ENCODE measurements at places on chromosomes 4 and X.

DNA sequence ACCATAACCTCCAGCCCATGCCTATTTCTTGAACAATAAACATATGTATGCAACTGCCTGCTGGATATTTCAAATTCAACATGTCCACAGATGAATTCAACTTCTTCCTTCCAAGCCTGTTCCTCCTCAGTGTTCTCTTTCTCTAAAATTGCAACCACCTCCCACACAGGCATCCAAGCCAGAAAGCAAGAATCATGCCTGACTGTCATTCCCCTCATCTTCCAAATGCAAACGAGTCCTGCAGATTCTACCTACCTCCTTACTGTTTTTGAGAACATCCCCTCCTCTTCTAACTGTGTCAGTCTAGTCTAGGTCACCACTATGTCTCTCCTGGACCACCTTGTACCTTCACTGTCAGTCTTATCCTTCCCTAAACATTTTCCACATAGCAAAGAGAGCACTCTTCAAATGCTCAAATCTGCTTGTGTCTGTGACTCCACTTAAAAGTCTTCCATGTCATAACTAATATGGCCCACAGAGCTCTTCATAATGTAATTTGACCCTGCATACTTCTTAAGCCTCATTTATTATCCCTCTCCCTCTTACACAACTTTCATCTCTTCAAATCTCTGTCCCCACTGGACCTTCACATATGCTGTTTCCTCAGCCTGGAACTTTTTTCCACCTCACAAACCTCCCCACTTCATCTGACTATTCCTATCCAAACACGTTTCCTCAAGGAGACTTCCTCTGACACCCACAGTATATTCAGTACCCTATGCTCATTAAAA, 25.7 kb downstream of the MAPK10 start:
- DNase-seq = no peak

DNA sequence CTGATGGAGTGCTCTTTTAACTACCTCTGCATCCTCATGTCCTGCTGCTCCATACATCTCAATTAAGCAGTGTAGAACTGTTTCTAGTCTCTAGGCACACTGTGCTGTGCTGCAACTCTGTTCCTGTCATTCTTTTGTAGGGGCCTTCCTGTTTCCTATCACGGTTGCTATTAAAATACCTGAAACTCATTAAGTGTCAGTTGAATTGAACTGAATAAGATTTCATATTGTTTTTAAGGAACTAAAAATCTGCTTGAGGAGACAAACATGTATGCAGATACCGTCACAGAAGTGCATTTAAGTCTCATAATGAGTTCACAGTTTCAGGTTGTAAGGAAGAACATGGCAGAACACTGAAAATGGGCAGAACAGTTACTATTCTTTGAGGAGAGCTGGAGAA, 170.1 kb downstream of the LARP7 start:
- DNase-seq = no peak

DNA sequence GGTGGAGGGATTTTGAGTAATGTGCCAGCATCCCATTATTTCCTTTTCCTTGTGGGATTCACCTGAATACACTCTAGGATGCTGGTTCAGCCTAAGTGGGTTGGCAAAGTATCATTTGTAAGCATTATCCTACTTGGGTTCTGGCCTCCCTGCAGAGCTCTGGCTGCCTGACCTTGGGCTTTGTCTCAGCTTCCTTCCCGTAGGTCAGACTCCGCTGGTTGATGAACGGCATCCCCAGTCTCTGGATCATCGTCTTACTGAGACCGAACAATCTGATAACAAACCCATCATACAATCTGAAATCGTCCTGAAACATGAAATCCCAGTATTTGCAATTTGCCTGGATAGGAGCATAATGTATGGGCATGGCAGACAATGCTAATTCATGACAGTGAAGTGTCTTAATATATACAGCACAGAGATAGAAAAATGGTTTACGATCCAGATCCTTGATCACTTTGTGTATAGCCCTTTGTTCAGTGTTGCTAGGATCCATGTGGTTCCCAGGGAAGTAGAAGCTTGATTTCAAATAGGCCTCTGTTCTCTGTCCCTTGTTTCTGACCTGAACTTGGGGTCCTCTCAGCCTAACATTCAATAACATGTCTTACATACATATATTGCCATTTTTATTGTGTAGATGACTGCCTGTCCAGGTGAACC, 5.5 kb downstream of the MID2 start:
- DNase-seq = no peak

GRCh38 chrX:71547339-71547738, 14.4 kb downstream of the OGT start:
- no peak for DNase-seq

GRCh38 chr4:56251556-56251955, 135.7 kb downstream of the AASDH start:
- no peak for DNase-seq

GRCh38 chr4:157964463-157964862, 208.4 kb downstream of the GASK1B start:
- no peak for DNase-seq

GRCh38 chr4:19735012-19735411, 516.7 kb upstream of the SLIT2 start:
- DNase-seq = peak; percentile 48

GRCh38 chr4:70627620-70628019, 924 bp upstream of the ENAM start:
- no peak for DNase-seq

DNA sequence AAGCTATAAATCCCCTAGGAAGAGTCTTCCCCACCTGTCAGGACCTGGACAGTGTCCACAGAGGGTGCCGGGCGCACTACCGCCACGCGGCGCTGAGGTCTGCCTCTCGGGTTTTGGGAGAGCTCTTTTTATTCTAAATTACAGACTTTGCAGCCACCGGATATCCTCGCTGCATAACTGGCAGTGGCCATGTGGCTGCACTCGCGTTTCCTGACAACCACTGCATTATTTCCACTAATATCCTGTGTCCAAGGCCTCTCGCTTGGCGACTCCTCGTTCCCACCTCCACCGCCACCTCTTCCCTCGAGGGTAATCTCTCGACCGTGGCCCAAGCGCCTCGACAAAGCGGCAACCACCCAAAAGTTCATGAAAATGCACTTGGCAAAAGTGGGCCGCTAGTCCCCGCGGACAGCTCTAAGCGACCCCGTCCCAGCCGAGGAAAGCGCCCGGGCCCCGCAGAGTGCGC, 512 bp upstream of the TMEM131L start:
- peak; percentile 62 for DNase-seq

- DNase-seq = peak; percentile 65
Measured at GRCh38 chrX:16239211-16239610, 71.9 kb downstream of the MAGEB17 start.

GRCh38 chr4:188300385-188300784, 161.1 kb downstream of the TRIML1 start:
- DNase-seq = peak; percentile 3

GRCh38 chr4:52371841-52372240, 287.3 kb downstream of the USP46 start:
- peak; percentile 7 for DNase-seq

DNA sequence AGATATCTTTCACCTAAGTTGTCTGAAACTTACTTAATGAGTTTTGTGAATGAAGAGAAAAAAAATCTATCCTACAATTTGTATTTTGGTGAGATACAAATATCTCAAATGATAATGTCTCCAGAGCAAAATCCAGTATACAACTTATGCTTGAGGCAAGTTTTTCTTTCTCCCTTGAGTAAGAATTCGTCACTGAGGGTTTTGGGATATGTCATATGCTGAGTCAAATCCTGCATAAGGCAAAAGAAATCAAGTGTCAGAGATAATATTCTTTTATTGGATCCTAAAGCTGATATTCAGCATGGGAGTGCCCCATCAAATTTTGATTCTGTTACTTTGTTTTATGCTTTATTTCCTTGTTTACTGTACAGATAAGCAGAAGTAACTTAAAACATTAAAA, 1308.6 kb downstream of the ARAP2 start:
- no peak for DNase-seq

- DNase-seq = peak; percentile 44
Measured at GRCh38 chr4:108155373-108155772, 13.4 kb downstream of the LEF1 start.

DNA sequence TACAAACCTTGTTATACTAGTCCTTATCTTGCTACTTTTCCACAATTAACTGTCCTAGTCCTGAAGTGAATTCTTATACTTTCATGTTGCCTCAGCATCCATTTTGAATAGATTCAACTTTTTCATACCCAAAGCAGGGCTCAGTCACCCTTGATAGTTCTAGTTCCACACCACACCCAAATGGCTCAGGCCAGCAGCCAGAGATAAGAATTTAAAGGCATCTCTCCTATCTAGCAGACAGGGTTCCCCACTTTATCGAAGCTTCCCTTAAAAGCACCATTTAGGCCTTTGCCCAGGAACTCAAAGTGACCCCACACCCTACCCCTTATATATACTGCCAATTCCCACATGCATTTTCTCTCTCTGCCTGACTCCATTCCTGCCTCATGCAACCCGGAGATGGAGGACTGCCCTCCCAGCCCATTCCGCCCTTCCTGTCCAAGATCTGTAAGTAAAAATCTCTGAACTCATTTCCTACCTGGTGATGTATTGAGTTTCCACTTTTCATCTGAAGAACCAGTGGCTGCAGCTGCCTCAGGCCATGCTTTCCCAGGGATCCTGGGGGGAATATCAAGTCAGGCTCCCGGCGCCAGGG, 63.7 kb upstream of the TXK start:
- DNase-seq = no peak

DNA sequence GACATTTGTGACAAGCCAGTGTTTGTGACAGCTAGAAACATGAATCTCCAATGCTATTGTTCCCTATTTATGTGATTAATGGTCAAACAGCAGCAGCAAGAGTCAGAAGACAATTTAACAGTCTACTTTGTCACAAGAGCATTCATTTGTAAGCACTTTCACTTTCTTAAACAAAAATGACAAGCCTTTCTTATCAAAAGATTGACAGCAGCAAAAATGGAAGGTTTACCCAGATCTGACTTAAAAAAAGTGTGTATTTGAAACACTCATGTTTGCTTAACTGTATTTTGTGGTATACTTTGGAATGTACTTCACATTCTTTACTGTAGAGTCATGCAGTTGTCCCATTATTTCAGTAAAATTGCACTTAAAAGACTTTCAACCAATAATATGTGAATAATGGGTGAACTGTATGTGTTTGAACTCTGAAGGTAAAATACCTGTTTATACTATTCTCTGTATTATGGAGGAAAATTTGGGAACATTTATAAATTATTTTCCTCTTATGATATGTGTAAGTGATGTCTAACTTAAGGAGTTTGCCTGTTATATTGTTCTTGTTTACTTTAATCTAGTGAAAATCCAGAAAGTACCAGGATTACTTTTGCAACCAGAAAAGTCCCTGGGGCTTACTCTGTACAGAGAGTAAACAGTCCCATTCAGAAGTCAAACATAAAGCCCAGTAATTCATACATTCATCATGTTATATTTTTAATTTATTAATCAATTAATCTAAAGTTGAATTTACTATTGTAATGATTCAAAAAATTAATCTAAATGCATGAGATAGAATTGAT, 314.9 kb upstream of the TRAM1L1 start:
- DNase-seq = peak; percentile 82

DNA sequence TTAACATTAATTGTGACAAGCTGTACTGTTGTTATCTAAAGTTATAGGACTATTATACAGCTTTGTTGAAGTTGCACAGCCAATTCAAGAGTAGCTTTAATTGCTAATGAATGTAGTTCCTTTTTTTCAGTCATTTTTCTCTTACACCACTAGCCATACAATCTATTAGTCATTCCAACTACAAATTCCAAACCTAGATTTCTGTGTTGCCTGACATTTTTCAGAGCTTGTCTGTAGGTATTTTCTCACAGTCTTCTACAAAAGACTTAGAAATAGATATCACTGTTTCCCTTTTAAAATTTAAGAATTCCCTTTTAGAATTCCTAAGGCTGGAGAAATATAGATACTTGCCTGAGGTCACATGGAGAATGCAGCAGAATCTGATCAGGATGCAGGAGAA, 307.0 kb upstream of the HS3ST1 start:
- DNase-seq = no peak

DNA sequence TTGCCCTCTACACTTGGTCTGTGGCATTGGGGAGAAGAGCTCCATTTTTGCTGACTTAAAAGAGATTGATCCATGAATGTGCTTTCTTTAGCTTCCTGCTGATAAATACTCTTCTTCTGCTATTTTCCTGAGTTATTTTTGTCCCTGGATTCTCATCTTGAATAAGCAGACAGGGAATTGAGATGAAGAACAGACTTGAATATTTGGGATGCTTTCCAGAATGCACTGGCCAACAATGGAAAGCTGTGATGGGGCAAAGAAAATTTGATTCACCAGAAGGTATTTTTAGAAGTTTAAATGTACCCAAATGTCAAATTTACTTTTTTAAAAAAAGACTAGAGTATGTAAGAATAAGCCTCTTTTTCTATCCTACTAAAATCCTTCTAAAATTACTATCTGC, 309.9 kb upstream of the PPP1R2C start:
- peak; percentile 2 for DNase-seq

DNA sequence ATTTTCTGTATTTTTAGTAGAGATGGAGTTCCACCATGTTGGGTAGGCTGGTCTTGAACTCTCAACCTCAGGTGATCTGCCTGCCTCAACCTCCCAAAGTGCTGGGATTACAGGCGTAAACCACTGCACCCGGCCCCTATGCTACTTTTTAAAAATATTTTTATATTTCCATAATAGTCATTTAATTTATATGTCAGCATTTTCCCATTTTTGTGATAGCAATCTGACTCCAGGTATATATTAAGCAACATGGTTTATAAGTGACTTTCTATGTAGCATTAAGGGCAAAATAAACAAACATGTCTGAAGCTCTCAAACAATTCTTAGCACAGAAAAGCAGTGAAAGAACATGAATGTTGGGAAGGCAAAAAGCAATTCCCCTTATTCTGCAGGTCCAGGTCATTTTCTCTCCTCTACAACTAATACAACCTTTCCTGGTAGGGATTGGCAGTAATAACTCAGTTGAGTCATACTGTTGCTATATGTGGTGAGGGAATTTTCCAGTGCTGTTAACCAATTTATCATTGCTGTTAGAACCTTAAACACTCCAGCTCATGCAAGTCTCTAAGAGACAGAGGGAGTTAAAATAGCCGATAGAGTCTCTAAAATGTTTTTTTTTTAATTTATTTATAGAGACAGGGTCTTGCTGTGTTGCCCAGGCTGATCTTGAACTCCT, 24.0 kb downstream of the SMIM14 start:
- DNase-seq = peak; percentile 85

- no peak for DNase-seq
Measured at GRCh38 chrX:130606425-130606824, 204.6 kb downstream of the RBMX2 start.

DNA sequence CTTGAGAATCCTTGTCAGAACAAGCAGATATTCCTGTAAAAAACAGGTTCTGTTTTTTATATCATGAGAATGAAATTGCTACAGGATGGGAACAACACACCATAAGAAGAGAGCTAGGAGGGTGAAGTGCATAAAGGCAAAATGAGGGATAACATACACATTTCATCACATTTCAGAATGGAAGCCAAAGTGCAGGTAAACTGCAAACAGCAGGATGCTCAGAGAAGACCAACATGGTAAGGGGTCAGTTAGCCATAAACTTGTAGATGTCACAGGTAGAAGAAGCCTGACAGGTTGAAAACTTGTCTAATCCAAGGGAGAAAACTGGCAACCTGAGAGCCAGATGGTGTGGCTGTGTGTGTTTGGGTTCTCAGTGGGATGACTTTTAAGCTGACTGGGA, 88.9 kb upstream of the FAT1 start:
- no peak for DNase-seq
